ENCODE measurements at places on chromosomes 6 and 20.

DNA sequence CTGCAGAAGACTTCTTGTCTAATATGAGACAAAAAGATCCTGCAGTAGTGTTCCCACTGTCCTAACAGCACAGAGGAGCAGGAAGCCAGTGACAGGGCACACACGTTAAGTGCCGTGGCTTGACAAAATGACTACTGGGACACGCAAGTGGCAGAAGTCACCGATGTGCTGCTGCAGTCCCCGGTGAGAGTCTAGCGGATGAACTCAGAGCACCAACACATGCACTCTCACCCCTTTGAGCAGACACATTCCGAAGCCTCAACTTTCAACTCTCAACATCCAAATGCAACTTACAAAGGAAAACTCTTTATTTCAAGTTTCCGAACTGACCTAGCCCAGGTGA is 898 bp downstream of the LAMA4 start:
- DNase-seq, result peak; percentile 9

DNA sequence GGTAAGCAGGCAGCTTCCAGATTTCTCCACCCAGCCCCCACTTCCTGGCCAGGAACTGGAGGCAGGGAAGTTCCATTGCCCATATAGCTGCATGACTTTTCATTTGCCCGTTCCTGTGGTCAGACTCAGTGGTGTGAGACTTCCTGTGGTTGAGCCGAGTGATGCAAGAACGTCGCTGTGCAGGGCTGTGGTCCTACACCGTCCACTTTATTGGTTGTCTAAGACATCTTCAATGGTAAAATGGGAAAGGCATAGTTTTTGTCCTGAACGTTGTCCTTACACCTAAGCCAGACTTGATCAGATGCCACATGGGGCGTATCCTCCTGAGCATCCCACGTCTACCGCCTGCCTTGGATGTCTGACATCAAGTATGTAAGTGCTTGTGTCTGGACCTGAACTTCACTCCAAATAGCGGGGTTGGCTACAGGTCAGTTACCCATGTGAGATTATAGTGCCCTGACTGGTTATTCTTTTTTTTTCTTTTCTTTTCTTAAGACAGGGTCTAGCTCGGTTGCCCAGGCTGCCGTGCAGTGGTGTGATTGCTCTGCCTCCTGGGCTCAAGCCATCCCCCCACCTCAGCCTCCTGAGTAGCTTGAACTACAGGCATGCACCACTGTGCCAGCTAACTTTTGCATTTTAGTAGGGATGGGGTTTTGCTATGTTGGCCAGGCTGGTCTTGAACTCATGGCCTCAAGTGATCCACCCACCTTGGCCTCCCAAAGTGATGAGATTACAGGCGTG is 25.9 kb upstream of the GTSF1L start:
- DNase-seq, result peak; percentile 87

GRCh38 chr6:19873031-19873430 is 35.9 kb downstream of the ID4 start:
- no peak for DNase-seq

DNA sequence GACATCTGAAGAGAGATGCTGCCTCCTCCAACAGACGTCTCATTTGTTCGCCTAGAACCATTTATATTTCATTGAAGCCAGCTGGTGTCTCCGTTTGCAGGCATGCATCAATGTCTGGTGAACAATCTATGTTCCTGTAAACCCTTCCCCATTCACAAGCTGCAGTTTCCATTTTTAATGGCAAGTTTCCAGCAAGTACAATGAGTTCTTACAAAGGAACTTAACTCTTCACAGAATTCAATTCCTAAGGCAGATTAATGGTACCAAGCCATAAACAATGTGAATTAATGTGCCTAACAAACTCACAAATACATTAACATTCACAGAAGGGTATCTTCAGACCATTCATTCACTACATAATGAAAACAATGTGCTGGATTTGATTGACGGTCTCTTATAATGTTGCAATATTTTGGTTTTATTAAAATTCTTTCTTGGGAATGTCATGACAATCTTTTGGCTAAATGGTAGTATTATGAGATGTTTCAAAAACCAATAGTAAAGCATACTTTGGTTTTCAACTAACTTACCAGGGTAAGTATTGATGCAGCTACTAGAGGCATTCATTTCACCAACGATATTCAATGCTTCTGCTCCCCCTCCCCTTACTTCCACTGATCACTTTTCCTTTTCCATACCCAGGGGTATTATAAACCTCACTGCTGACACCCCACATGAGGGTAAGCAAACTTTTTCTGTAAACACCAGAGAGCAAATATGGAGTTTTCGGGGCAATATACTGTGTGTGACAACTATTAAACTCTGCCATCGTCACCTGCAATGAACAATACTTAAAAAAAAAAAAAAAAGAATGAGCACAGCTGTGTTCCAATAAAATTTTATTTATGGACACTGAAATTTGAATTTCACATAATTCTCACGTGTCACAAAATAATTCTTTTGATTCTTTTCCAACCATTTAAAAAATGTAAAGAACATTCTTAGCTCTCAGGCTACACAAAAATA is 4.2 kb downstream of the AKIRIN2 start:
- no peak for DNase-seq

DNA sequence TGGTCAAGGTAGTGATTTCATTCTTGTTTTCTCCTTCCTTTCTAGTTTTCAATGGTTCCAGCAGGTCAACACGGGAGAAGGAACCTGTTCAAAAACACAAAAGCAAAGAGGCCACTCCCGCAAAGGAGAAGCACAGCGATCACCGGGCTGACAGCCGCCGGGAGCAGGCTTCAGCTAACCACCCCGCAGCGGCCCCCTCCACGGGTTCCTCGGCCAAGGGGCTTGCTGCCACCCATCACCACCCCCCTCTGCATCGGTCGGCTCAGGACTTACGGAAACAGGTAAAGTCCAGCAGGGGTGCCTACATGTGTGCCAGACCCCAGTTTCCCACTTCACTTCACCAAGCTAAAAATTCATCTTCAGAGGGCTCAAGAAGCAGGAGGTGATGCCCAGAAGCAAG is 175.6 kb downstream of the DTNBP1 start:
- DNase-seq, result no peak

DNA sequence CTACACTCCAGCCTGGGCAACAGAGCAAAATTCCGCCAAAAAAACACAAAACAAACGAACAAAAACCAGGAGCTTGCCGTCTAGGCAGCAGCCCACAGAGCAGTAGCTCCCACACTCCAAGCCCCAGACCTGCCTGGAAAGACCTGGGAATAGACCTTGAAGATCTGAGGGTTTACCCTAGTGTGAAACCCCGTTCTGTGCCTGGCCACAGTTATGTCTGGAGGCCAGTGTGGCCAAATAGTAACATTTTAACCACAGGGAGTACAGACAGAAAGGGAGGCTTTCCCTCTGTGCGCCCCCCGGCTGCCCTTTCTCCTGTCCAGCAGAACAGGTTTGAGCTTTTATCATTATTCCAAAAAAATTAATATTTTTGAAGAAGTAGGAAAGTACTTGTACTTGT is 172.4 kb downstream of the QKI start:
- DNase-seq, result no peak

- DNase-seq, result no peak
Observed at GRCh38 chr6:152472325-152472724, 164.8 kb downstream of the SYNE1 start.

DNA sequence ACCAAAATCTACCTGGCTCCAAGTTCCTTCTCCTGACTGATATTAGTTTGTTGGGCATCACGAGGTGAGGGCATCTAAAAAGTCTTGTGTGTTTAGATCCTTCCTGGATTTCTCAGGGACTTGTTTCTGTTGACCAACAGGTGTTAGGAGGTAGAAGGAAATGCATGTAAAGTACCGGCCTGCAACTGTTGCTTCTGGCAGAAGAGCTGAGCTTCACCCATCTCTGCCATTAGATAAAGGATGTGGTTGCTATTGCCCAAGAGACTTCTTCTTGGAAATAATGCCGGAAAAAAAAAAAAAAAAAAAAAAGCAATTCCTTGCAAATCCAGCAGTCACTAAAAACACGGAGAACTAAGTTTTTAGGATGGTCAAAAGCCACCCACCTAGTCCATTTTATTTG is 303.1 kb downstream of the CDH26 start:
- no peak for DNase-seq

DNA sequence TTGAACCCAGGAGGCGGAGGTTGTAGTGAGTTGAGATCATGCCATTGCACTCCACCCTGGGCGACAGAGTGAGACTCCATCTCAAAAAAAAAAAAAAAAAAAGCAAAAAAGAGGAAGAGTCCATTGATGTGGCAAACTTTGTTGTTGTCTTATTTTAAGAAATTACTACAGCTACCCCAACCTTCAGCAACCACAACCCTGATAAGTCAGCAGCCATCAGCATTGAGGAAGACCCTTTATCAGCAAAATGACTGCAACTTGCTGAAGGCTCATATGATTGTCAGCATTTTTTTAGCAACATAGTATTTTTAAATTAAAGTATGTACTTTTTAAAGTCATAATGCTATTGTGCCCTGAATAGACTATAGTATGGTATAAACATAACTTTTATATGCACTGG is 48.8 kb downstream of the ZFP64 start:
- no peak for DNase-seq

DNA sequence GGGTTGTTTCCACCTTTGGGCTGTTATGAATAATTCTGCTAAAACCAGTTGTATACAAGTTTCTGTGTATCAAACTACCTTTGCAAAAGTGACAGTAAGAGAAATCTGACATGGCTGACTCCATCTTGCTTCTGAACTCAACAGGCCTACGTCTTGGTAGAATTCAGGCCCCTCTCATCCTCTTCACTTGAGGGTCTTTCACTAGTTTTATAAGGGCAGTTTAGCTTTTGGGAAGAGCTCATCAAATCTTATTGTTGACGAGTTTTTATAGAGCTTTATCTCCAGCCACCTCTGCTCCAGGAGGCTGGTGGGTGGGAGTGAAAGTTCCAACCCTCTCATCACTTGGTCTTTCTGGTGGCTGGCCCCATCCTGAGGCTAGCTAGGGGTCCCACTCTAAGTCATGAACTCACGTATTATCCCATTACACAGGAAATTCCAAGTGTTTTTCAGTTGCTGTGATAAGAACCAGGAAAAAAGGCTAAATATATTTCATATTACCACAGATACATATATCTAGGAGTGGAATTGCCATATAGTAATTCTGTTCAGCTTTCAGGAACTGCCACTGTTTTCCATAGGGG is 11.6 kb downstream of the SNRPB start:
- no peak for DNase-seq

DNA sequence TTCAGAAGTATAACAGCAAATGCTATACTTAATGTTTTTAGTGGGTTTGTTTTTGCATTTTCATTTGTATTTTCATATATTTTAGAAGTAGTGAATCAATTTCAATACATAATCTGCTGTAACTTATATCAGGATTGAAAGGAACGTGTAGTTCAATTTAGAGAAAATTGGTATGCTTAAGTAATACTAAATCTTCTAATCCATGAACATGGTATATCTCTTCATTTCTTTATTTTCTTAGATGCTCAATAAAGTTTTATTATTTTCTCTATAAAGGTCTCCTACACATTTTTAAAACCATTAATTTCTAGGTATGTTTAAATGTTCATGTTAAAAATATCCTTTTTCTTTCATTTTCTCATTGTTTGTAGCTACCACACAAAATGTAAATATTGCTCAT is 85.1 kb downstream of the STMND1 start:
- DNase-seq, result no peak

GRCh38 chr6:19692506-19693298 is 144.5 kb upstream of the ID4 start:
- no peak for DNase-seq

DNA sequence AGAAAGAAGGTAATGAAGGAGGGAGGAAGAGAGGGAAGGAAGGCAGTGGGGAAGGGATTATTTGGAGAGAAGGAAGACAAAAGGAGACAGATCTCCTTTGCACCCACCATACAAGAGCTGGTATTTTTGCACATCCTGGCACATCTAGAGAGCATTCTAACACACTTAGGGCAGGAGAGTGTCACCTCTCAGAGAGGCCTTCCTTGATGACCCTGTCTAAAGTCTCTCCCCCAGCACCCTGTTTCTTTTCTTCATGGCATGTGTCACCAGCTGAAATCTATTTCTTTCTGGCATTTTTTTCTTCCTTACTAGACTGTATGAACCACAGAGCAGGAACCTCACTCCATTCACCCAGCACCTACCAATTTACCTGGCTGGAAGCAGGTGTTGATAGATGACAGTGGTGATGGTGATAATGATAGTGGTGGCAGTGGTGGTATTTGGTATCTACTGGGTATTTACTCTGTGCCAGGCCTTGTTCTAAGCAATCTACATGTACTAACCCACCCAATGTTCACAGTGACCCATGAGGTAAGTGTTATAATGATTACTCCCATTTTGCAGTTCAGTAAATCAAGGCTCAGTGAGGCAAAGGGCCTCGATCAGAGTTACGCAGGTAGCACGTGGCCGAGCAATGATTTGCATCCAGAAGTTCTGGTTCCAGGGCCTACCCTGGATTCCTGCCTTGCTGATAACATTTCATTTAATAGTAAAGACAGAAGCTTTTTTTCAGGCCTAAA is 131.8 kb downstream of the NFATC2 start:
- no peak for DNase-seq

GRCh38 chr20:43386878-43387277 is 70.8 kb upstream of the SRSF6 start:
- no peak for DNase-seq

DNA sequence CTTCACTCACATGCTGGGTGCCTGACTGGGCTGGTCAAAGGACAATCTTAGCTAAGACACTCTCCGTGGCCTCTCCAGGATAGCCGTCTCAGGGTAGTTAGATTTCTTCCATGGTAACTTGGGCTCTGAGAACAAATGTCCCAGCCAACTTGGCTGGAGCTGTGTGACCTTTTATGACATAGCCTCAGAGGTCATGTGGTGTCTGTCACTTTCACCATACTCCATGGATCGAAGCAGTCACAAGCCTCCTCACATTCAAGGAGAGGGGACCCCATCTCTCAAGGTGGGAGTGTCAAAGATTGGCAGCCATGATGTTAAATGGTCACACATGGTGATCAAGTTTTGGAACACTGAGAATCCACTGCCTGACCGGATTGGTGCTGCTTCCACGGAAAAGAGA is 190.9 kb upstream of the SUPT3H start:
- DNase-seq, result no peak

DNA sequence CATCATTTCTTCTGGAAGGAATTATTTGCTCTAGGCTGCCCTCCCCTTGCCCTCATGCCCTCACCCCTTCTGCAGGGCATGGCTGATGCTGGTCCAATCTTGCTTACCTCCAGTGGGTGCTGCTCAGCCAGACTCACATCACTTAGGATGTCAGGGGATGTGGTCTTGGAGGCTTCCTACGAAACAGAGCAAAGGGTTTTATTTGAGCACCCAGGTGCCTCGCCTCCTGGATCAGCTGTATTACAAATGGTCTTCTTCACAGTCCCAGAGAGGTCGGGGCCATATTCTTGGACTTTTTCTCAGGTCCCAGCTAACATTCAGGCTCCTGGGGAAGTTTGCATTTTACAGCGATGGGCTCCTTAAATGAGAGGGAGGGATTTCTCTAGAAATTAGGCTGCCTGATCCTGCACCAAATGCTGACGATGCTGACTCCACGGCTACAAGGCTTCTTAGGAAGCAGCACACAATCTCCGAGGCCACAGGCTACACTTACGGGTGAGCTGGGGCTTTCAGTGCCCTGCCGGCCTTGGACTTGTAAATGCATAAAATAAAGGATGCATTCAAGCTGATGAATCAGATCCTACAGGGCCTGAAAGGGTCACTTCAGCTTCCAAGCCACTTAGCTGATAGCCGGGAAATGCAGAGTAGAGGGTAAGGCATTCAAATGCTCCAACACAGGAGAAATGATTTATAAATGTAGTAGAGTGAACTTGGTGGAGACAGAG is 159.8 kb upstream of the ECI2 start:
- DNase-seq, result no peak

GRCh38 chr6:30100585-30101443 is 12.1 kb downstream of the TRIM31 start:
- no peak for DNase-seq

- no peak for DNase-seq
Observed at GRCh38 chr6:130505808-130506598, 140.2 kb downstream of the TMEM200A start.
